T follicular helper cell (primary cell): ENCODE measurements at places on chromosomes 7 and 10.

GRCh38 chr7:111813306-111813705, 251.0 kb upstream of the IMMP2L start:
- DNase-seq, result no peak

DNA sequence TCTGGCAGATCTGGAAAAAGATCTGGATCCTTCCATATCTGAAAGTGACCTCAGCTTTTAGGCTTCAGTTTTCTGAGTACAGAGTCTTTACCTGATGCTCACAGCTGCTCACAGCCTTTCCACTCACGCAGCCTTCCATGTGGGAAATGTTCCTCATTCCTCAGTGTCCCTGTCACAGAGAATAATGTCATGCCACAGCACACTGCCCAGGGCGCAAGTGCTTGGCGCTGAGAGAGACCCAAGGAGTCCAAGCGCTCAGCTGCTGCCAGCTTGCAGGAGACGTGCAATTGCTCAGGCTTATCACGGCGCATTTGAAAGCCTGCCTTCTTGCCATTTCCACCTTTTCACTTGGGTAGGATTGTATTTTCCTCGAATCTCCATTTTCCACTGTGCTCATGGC, 271.9 kb upstream of the MKI67 start:
- no peak for DNase-seq

DNA sequence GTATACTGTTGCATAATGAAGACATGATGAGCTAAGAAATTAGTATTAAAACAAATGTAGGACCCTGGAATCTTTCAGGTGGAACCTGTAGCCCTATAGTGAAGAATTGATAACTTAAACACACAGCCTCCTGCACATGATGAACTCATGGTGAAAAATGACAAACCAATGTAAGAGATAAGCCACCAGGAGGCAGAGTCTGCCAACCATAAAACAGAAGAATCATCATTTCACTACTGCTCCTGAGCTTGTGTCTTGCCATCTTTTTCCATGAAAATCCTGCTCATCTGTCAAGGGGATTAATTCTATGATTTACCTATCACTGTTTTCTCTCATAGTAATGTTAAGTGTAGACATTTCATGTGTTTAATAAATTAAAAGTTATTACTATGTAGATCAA, 363.9 kb downstream of the MALRD1 start:
- DNase-seq, result no peak

GRCh38 chr10:101835362-101835761, 8.2 kb downstream of the KCNIP2 start:
- no peak for DNase-seq

DNA sequence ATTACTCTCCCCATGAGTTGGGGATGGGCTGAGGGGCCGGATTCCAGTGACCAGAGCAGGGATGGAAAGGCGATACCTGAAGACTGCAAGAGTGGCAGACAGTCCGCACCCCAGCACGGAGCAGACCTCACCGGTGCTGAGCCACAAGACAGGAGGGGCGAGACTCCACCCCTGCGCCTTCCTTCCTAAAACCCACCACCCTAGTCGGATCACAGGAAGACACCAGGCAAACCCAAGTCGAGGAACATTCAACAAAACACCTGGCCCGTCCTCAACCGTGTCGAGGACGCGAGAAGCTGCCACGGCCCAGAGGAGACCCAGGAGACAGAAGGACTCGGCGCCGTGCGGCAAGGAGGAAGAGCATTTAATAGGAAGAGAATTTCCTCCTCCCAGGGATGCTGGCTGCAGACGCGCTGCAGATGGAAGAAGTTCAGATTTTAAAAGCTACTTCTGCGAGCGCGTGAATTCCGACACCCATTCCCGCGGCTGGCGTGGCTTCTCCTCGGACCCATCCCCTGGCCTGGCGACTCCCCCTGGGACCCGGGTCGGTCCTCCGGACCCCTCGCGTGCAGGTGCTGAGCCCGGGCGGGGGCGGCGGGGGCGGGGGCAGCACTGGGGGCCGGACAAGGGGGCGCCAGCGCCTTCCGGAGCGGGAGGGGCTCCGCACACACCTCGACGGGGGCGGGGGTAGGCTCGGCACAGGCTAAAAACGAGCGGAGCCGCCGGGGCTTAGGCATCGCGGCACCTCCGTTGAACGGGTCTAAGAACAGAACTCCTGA, 563 bp upstream of the UTF1 start:
- no peak for DNase-seq

GRCh38 chr10:55628260-55628701, 732.8 kb downstream of the ZWINT start:
- DNase-seq, result no peak

- DNase-seq, result no peak
Observed at GRCh38 chr10:78651287-78651686, 417.5 kb upstream of the ZMIZ1 start.

- DNase-seq, result no peak
Observed at GRCh38 chr10:44907556-44907955, 3.6 kb upstream of the TMEM72 start.
